ENCODE measurements at places on chromosomes 4 and X.
A peak's percentile ranks its signal among the peaks of the same experiment; 100 is the strongest.

DNA sequence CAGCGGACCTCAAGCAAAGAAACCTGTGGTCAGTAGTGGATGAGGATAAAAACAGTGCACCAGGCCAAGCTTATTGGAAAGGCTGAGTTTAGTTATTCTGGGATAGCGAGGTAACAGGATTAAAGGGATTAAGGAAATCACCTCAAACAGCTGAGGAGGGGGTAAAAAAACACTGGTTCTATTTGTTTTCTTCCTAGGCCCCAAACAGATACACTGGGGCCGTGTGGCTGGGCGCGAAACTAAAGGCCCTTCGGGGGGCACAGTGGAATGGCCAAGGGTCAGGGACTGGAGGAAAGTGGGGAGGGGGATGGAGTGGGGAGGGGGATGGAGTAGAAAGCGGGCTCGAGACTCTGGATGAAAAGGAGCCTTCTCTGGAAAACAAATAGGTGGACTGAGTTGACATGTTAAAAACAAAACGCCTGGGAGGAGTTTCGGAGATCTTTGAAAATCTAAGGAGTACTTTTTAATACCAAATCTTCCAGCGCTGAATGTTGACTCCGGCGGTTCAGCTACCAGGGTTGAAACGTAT lies 2.9 kb downstream of the SOX3 start:
- DNase-seq, result no peak

GRCh38 chrX:71622576-71623450 lies 4.5 kb upstream of the CXCR3 start:
- peak; percentile 29 for DNase-seq

GRCh38 chrX:97330151-97330550 lies 446.4 kb downstream of the RPA4 start:
- DNase-seq, result no peak

DNA sequence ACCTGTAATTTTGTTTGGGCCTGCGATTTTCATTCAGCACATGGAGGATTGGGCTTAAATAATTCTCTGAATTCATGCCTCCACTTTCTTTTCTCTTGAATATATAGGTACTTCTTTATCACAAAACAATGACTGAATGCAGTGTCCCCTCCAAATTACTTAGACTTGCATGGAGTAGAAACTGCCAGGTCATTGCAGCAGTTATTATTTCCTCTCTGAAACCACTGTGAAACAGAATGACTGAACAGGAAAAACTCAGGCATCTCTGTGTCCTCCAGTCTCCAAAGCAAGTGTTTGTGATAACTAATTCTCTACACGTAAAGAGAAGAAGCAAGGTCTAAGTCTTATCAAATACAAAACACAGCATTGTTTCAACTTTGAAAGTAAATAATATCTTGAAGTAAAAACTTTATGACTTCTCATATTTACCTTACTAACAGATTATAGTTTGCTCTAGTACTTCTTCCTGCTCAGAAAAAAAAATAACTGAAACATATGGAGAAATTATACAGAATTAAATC lies 144.5 kb upstream of the DIAPH2 start:
- DNase-seq, result no peak

- DNase-seq, result no peak
Measured at GRCh38 chrX:149124526-149125108, 380.5 kb downstream of the IDS start.

DNA sequence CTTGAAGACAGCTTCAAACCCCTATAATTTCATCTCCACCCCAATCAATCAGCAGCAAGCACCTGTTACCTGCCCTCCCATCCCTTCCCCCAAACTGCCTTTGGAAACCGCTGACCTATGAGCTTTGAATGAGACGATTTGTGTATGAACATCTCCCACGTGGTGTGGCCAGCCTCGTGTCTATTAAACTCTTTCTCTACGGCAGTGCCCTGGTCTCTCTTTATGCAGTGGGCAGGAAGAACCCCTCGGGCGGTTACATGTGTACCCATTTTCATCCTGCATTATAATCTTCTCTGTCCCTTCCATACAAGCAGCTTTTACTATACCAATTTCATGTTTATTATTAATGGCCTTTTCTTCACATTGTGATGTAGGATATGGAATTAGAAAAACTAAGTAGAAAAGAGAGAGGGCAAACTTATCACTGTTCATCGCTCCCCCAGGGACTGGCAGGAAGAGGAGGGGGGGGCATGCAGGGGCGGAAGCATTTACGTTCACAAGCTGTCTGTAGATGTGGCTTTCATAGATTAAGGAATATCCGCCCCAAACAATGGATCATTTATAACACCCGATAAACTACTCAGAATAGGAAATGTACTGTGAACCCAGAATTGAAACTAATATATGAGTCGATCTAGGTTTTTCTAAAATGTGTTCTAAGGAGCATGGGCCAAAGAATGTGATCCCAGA lies 95.5 kb upstream of the ZNF518B start:
- DNase-seq, result no peak

DNA sequence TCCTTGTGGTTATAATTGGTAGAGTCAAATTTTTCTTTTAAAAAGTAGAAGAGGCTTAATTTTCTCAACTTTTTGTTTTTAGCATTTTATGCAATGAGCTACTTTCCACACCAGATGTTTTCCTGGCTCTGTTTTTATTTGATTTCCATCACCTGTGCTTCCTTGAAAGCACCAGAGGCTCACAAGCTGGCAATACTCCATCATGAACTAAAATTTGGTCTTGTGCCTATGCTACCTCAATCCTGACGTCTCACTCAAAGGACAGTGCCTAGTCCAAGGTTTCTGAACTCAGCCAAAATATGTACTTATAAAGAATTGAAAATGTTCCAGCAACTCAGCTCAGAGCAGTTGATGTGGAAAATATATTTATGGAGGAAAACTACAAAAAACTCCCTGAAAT lies 914.0 kb upstream of the PRKX start:
- DNase-seq, result no peak

GRCh38 chr4:37160653-37161052 lies 83.9 kb upstream of the NWD2 start:
- DNase-seq, result no peak

- no peak for DNase-seq
Measured at GRCh38 chr4:26326791-26327190, 6.0 kb downstream of the RBPJ start.

DNA sequence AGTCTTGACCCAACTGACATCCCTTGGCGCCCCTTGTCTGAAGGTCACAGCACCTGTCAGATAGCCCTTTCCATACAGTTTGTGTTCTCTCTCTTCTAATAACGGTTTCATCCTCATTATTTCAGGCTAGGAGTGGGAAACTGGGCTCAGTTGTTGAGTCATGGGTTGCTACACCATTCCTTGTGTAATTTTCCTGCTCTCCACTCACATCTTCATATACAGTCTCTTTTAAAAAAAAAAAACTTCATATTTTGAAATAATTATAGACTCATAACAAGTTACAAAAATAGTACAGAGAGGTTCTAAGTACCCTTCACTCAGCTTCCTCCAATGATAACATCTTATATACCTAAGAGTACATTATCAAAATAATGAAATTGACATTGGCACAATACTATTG lies 60.2 kb upstream of the GRPR start:
- DNase-seq, result no peak

- DNase-seq, result no peak
Measured at GRCh38 chrX:15413101-15413500, 28.9 kb upstream of the VEGFD start.

- peak; percentile 59 for DNase-seq
Measured at GRCh38 chrX:74535086-74535407, 79.4 kb downstream of the RLIM start.

DNA sequence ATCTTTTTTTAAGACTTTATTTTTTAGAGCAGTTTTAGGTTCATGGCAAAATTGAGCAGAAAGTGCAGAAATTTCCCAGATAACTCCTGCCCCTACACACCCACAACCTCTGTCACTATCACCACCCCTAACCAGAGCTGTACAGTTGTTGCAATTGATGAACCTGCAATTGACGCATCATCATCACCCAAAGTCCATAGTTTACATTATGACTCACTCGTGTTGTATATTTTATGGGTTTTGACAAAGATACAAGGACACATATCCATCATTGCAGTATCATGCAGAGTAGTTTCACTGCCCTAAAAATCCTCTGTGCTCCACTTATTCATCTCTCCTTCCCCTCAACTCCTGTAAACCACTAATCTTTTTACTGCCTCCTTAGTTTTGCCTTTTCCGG lies 34.5 kb upstream of the WAS start:
- no peak for DNase-seq

GRCh38 chr4:138003248-138003647 lies 238.9 kb downstream of the SLC7A11 start:
- no peak for DNase-seq

DNA sequence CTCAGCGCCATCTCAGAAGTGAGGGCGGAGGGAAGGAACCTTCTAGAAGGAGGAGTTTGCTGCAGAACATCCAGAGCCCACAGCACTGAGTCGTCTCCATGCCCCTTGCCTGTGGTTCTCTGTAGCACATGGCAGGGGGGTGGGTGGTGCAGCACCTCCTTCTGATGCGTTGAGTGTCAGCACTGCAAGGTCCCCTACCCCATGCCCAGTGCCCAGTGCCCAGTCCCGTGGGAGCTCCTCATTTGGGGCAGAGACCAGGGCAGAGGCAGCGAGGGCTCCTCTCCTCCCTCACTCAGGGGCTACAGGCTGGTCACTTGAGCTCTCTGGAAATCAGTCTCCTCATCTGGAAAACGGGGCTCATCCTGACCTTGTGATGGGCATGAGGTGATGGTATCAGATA lies 78.1 kb downstream of the HTRA3 start:
- DNase-seq, result no peak

DNA sequence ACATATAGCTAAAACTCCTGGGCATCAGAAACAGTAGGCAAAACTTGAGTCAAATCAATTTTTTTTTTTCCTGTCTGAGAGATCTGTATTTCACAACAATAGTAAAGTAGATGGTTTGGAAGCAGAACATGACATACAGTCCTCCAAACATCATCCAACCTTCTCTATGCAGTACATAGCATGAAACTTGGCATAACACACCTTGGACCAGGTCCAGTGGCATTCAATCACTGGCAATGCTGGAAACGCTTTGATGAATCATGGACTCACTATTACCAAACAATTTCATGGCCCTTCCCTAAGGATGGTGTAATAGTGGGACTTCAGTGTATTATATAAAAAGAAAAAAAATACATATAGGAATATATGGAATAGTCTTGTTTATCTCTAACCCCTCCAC lies 154.6 kb downstream of the FMR1NB start:
- no peak for DNase-seq

GRCh38 chr4:74197080-74197479 lies 39.2 kb downstream of the MTHFD2L start:
- no peak for DNase-seq

- no peak for DNase-seq
Measured at GRCh38 chrX:109878236-109878635, 124.7 kb upstream of the TMEM164 start.

DNA sequence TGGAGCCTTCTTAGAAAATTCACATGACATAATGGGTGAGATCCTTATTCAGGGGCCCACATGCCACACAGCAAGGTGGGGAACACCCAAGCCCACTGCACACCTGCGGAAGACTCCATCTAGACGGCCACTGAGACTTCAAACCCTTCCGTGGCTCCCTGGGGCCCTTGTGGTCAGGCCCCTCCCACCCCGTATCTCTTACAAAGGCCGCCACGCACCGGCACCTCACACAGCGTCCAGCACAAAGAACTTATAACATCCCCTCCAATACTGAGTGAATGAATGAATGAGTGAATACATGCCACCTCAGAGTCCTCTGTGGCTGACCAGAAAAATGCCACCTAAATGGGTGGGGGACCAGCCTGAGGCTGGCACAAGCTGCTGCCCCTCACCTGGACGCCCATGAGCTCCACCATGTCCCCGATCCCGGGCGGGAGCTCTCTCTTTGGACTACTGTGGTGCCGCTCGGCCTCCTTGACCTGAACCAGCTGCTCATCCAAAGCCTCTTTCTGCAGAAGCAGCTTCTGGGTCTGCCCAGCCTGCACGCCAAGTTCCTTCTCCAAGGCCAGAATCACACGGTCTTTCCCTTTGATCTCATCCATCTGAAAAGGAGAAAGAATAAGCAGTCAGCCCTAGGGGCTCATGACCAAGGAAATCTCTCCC lies 66.9 kb upstream of the C4orf50 start:
- no peak for DNase-seq

- DNase-seq, result no peak
Measured at GRCh38 chr4:56979421-56980072, 851 bp downstream of the POLR2B start.

DNA sequence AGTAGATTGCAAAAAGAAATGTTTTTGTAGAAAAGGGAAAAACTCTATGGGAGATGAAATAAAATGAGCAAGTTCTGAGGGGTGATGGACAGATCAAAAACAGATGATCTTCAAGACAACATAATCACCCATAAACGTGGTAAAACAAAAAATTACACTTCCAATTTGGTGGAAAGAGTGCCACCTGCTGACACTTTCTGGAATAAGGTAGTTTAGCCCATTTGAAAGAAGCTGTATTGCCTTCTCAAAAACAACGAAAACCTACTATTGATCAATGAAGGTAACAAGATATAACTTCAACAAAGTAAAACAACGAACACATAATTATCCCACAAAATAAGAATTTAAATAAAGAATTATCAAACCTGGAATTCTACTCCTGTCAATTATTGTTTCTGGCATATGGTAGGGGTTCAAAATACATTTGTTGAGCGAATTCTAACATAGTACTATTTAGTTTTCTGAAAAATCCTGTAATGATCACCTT lies 2.5 kb downstream of the COQ2 start:
- peak; percentile 52 for DNase-seq

- DNase-seq, result no peak
Measured at GRCh38 chr4:136691607-136692006, 840.7 kb downstream of the PCDH18 start.

GRCh38 chr4:85423431-85423830 lies 51.5 kb upstream of the ARHGAP24 start:
- no peak for DNase-seq

- peak; percentile 78 for DNase-seq
Measured at GRCh38 chrX:2451501-2452316, 49.1 kb downstream of the DHRSX start.

- no peak for DNase-seq
Measured at GRCh38 chr4:76276813-76277212, 25.3 kb downstream of the FAM47E start.

DNA sequence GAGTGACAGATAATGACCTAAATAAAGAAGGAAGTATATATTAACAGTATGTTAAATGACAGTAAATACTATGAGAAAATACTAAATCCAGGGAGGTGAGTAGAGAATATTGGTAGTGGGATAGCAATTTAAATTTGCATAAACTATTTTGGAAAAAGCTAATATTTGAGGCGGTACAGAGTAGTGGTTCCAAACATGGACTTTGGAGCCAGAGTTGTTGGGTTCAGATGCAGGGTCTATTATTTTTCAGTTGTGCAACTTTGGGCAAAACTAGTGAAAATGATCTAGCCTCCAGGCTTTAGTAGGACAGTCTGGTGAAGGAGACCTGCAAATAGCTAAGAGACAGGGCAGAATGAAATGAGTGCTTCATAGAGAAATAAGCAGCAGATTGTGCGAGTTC lies 84.8 kb upstream of the SOX3 start:
- no peak for DNase-seq

- no peak for DNase-seq
Measured at GRCh38 chr4:26062215-26062614, 148.2 kb downstream of the SMIM20 start.

All from HAP-1 (cell line).